ENCODE measurements at places on chromosomes 4 and X.

DNA sequence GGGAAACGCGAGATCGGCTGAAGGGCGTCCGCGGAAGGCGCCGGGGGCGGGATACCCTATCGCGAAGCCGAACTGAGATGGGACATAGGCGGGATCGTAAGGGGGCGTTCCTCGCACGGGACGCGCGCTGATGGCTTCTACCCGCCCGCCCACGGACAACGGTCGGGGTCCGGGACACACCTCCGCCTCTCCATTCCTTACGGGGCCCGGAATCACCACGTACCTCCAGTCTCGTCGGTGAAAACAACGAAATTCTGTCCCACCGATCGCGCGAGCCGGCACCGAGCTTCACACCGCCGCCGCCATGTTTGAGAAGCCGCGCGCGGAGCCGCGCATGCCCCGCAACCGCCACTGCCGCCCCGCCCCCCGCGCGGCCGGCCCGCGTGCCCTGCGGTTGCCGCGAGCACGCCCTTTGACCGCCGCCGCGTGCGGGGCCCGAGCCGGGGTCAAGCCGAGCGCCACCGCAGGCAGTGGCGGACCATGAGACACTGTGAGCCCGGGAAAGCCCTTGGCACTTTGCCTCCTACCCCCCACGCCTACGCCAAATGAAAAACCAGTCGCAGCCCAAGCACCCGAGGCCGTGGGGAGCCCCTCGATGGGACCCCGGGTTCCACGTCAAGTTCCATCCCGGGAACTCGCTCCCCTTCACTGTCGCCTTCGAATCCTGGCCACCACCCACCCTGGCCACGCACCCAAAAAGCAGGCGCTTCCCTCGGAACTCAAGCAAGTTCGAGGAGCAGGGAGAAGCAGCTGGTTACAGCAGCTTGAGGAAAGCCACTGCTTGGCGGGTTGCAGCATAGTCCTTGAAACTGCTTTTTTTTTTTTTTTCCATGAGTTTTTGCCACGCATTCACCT, at the start of gene SCML2:
TSS of gene SCML2 (minus strand) at position 320 of the 855 bp plus-strand sequence. CDS start 20,617 bp downstream, outside the sequence.
- peak; percentile 19 for DNase-seq

- no peak for DNase-seq
These were observed 79.7 kb downstream of the KIT start for GRCh38 chr4:54737421-54737820.

GRCh38 chr4:77819404-77819842, 255 bp upstream of the CNOT6L start:
- peak; percentile 17 for DNase-seq

- DNase-seq, result no peak
These were observed 45.1 kb downstream of the UGT2A2 start for GRCh38 chr4:69594382-69594781.

- no peak for DNase-seq
These were observed 744.2 kb upstream of the GRIA3 start for GRCh38 chrX:122439831-122440230.

GRCh38 chr4:24778464-24779225, 16.7 kb upstream of the SOD3 start:
- DNase-seq, result peak; percentile 97

DNA sequence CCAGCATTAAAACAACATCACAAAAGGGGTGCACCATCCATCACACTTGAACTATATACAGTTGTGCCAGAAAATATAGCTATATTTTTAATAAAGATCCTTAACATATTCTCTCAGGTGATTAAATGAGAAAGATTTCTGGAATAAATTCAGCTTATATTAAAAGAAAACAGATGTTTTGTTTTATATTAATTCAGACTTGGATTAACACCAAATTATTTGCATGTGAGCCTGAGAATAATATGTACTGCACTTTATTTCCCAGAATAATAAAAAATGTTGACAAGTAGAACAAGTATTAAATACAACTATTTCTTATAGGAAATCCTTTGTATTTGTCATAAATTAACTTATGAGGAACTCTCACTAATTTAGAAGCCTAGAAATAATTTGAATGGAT, 1467.4 kb downstream of the RAPGEF2 start:
- no peak for DNase-seq

- DNase-seq, result peak; percentile 27
These were observed 26.7 kb upstream of the BMP2K start for GRCh38 chr4:78749258-78749971.

GRCh38 chrX:28542791-28543190, 44.5 kb upstream of the IL1RAPL1 start:
- DNase-seq, result no peak

- peak; percentile 5 for DNase-seq
These were observed 564 bp downstream of the FAM149A start for GRCh38 chr4:186104890-186105646.

- DNase-seq, result peak; percentile 24
These were observed 394 bp downstream of the MED14 start for GRCh38 chrX:40734971-40735324.

GRCh38 chr4:181476508-181476890, 766.7 kb upstream of the TENM3 start:
- DNase-seq, result peak; percentile 5

DNA sequence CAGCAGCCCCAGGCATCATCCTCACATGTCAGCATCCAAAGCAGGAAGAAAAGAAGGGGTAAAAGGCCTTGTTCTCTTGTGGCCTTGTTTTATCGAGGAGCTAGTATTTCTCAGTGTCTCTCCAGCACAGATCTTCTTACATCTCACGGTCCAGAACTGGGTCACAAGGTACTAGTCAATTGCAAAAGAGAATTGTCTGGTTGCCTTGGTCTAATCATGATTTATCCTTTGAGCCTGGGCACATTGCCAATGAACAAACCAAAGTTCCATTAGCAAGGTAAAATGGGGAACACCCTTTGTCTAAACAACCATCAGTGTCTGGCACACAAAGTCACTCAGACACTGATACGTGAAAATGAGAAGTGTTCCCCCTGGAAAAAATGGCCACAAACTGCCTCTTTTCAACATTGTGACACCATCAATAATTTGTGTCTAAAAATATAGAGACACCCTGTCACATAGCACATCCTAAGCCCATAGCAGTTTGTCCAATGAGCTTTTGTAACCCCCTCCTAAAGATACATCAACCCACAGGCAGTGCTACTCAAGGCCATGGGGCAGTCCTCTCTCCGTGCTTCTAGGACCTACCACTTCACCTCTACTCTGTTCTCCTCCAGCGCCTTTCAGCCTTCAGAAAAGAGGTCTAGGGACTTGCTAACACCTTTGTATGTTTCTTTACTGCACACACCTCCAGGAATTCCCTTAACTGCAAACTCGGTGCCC, 534.4 kb downstream of the MID1IP1 start:
- DNase-seq, result no peak

- peak; percentile 89 for DNase-seq
These were observed 14.1 kb downstream of the KLF3 start for GRCh38 chr4:38678078-38678477.

GRCh38 chr4:26746802-26747213, 113.8 kb upstream of the STIM2 start:
- no peak for DNase-seq

DNA sequence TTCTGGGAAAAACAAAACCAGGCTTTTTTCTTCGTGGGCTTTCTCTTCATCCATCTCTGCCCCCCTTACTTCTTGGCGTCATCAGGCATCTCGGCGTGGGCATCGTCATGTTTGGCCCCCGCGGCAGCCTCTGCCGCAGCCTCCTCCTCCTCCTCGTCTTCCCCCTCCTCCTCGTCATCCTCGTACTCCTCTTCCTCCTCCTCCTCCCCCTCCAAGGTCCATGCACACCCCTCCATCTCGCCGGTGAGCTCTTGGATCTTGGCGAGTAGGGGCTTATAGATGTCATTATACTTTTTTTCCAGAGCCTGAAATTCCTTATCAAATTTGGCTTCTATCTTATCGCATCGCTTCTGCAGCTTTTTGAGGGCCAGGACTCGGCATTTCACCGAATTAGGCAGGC, 488 bp downstream of the NAP1L5 start:
- DNase-seq, result no peak

DNA sequence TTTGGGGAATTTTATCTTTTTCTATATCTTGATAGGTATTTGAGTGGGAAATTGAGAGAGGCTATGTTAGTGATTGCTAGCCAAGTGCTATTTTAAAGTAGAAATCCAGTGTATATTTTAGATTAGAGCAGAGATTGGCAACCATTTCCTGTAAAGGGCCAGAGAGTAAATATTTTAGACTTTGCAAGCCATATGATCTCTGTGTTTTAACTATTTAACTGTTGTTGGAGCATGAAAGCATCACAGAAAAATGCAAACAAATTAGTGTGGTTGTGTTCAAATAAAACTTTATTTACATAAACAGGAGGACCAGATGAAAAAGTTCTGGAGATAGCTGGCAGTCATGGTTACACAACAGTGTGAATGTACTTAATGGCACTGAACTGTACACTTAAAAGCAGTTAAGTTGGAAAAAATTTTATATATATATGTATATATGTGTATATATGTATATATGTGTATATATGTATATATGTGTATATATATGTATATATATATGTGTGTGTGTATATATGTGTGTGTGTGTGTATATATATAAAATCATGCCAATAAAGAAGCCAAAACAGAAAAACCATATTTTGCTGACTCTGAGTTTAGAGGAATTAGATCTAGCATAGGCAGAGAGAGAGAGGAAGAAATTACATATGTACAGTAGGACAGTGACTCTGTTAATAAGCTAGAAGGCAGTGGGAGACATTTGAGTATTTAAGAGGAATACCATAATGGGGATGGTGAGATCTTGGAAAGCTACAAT, 83.4 kb downstream of the TMEM164 start:
- peak; percentile 61 for DNase-seq

GRCh38 chrX:55118574-55118973, 29.8 kb downstream of the PAGE2 start:
- no peak for DNase-seq

- DNase-seq, result peak; percentile 7
These were observed 363.1 kb upstream of the ZFP42 start for GRCh38 chr4:187632260-187632995.

DNA sequence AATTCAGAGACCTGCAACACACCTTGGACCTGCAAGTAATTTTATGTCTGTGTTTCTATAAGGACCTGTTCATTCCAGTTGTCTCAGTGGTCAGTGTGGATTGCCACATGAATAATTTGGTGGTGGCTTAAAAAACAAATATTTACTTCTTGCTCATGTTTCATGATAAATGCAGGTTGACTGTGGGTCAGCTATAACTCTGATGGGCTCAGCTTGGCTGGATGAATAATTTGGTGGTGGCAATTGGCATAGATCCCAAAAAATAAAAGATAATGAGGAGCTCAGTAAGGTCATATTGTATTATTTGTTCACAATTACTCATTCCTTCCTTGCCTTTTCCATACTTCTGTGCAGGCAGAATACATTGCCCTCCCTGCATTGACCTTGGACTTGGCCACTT, 18.9 kb upstream of the SCRG1 start:
- no peak for DNase-seq
